ENCODE measurements at places on chromosomes 1 and 21.

- no peak for DNase-seq
Measured at GRCh38 chr1:222777463-222777862, 37.4 kb upstream of the DISP1 start.

- DNase-seq, result no peak
Measured at GRCh38 chr1:40699787-40700186, 8.3 kb downstream of the NFYC start.

DNA sequence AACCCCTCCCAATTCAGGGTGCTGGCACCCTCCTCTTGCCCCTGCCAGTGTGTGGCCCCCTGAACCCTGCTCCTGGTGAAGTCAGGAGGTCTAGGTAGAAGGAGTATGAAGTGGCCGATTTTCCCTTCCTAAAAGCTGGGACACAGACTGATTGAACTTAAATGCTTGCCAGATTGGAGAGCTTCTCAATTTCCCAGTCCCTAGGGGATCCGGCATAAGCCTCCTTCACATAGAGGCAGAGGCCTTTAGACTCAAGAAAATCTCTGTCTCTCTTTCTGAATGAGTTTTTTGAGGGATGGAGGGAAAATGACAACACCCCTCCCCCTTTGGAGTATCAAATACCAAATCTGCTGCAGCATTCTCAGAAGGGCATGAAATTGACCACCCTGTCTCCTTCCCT is 51.5 kb downstream of the SYT2 start:
- DNase-seq, result no peak

- DNase-seq, result no peak
Measured at GRCh38 chr1:207812778-207813511, 61.1 kb downstream of the CD46 start.

DNA sequence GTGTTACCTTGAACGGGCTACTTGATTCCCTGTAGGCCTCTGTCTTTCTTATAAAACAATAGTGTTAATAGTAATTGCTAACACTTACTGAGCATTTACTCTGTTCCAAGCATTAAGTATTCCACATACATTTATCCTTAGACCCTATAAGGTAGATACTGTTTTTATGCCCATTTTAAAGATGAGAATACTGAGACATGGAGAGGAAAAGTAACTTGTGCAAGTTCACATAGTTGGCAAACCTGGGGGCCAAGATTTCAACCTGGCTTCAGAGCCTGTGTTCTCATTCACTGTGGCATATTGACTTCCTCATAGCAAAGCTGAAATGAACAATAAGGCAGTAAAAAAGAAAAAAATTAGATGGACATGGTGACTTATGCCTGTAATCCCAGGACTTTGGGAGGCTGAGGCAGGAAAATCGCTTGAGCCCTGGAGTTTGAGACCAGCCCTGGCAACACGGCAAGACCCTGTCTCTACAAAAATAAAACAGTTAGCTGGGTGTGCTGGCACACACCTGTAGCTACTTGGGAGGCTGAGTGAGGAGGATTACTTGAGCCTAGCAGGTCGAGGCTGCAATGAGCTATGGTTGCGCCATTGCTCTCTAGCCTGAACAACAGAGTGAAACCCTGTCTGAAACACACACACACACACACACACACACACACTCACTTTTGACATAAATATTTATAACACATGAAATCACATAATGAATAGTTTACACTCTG is 19.6 kb upstream of the HMGN2 start:
- no peak for DNase-seq

GRCh38 chr1:10852486-10852885 is 56.0 kb upstream of the CASZ1 start:
- no peak for DNase-seq

- DNase-seq, result no peak
Measured at GRCh38 chr1:20449735-20450311, 36.2 kb downstream of the CAMK2N1 start.

DNA sequence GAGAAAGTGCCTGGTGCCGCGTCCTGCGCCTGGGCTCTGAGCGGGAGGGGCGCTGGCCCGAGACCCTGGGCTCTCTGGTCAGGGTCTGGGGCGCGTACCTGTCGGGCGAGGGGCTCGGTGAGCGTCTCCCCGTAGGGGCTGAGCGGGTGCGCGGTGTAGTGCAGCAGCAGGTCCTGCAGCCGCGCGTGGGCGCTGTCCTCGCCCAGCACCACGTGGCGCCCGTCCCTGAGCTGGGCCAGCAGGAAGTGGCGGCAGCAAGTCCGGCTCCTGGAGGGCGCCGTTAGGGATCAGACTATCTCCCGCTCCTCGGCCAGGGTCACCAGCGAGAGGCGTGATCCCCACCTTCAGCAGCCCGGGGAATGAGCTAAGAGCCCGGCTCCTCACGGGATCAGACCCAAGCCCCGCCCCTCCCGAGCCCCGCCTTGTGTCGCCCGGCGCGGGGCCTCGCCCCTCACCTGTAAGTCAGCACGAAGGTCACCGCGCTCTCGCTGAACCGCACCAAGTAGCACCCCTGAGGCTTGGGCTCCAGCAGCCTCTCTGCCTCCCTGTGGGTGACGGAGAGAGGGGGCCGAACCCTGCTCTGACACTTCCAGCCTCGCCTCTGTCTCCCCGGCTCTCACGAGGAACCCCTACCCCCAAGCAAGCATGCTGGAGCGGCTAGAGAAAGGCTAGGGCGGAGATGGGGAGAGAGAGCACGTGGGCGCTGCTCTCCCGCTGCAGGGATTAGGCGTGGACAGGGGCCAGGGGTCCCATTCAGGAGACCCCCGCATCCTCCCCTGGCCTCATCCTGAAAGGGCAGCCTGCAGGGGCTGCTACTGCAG is 2.7 kb downstream of the SH2D2A start:
- DNase-seq, result no peak

DNA sequence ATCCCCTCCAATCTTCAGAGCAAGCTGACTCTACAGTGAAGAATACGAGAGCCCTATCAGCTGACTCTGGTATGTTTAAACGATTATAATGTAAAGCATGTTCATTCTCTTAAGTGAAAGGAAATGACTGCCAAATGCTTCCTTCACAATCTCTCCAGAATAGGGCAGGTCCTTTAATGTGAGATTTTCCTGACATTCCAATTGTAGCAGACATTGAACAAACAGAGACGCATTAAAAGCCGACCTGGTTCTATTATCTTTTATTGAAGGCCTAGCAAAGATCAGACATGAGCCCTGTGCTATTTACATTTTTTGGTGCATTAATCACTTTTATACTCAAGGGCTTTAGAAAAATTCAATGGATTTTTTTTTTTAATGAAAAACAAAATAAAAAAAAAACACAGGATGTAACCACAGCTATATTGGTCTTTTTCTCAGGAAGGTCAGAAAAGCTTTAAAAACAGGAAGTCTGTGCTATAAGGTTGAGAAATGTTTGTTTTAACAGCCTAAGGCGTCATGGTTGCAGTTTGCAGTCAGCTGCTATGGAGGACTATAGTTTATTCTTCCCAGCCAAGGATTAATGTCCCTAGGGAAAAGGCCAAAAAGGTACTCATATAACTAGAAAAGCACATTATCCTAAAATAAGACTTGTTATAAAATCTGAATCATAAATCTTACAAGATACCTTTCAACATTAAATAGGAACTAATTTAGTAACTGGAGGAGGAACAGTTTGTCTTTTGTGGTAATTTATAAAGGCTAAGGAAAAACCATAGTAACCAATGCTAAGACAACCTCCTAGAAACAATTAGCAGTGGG is 104.8 kb downstream of the RERE start:
- peak; percentile 53 for DNase-seq

DNA sequence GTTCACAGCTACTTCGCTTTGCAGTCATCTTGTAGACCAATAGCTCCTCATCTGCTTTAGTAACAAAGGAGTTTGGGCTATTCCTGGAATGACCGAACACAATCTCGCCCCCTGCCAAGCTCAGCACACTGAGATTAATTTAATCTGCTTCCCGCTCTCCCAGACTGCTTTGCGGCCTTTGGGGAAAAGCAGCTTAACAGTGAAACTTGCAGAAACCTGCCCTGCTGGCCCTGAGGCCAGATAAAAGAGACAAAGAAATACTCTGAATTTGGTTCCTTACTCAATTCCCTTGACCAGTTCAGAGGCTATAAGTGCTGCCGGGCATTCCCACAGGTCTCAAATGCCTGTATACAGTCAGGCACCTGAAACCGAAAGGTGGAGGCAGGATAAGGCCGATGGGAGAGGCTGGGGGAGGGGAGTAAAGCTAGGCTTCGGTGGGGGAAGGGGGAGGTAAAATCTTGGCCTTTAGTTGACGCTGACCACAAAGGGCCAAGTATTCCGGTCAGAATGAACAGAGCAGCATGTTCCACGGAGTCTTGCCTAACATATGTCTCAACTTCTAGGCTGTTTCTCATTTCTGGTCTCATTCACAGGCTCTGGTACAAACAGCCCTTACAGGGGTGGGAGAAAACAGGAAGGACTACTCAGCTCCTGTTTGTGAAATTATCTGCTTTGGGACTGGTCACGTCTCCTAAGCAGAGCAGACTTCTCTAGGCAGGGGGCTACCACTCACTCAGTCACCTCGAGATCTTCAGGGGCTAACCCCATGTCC is 17.7 kb upstream of the A3GALT2 start:
- no peak for DNase-seq

GRCh38 chr1:221117548-221117951 is 238.3 kb downstream of the HLX start:
- DNase-seq, result no peak

DNA sequence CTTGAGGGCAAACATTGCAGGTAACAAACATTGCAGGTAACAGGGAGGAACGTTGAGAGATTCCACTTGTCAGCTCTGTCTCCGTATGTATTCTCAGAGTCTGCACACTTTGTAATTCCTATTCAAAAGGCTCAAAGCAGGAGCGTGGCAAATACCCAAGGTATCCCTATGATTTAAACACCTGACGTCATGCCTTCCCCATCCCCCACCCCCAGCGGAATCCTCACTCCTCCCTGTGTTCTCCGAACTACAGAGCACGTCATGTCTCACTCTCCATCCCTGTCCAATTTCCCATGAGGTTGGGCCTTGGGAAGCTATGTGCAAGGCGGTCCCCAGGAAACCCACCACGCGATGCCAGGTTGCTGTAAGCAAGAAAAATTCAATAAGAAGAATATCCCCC is 2.8 kb upstream of the LRRC38 start:
- DNase-seq, result no peak

DNA sequence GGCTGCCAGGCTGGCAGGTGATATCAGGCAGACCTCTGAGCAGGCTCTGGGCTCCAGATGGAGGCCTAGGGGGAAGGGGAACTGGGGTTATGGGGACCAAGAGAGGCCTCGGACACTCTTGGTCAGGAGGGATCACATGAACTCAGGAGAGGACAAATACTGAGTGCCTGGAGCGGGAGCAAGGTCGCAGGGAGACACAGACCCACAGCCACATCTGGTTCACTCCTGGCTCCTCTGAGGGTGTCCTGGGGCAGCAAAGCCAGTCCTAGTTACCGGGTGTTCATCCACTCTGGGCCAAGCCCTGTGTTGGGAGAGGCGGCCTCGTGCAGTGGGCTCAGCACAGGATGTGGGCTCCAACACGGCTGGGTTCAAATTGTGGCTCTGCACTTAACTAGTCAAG is 239.0 kb downstream of the PTPRU start:
- no peak for DNase-seq

GRCh38 chr1:246107516-246108277 is 399.4 kb downstream of the SMYD3 start:
- no peak for DNase-seq

GRCh38 chr1:155012776-155013602 is 10.4 kb downstream of the ZBTB7B start:
- no peak for DNase-seq

DNA sequence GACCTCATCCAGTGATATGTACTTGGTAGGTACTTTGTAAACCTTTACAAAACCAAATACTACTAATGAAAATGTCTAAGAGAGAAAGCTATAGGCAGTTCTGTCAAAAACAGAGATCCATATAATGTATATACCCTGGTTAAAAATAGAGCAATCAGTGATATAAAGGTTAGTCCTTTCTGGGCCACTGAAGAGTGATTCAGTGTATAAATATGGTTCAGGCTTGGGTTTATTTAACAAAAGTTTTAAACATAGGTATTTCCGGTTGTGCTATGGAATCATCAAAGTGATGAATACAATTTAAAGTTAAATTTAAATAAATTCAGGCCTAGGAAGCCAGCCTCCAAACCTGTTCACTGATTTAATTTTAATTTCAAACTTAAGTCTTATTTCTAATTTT is 108.4 kb upstream of the DMRTA2 start:
- no peak for DNase-seq

- no peak for DNase-seq
Measured at GRCh38 chr1:91697416-91697815, 188.5 kb downstream of the TGFBR3 start.
